ENCODE measurements at places on chromosomes 2 and 18. TPM values are rescaled to one million over a fixed set of nuclear protein-coding genes. Genes with fewer than 3 reads are reported as not detected.

The RUFY4 gene
- total RNA-seq, result 0.31 TPM

The CAPN14 gene
- total RNA-seq, result 0.26 TPM

The CD226 gene
- total RNA-seq, result 2.5 TPM

The EPB41L3 gene
- total RNA-seq, result 64.0 TPM

The MRO gene
- total RNA-seq, result 0.20 TPM

The SLC38A11 gene
- not detected for total RNA-seq

The CD8B gene
- 0.77 TPM for total RNA-seq

The MAPK4 gene
- 2.6 TPM for total RNA-seq

The AGXT gene
- 0.61 TPM for total RNA-seq

The CACNB4 gene
- total RNA-seq, result 10.9 TPM

The REG3A gene
- not detected for total RNA-seq

The SRD5A2 gene
- 2.9 TPM for total RNA-seq

The PLA2R1 gene
- 3.7 TPM for total RNA-seq

The PELI1 gene
- total RNA-seq, result 45.3 TPM

The SPATS2L gene
- total RNA-seq, result 96.8 TPM

The MAIP1 gene
- 12.4 TPM for total RNA-seq

The UGT1A10 gene
- not detected for total RNA-seq

The YWHAQ gene
- total RNA-seq, result 271 TPM

The FOXD4L1 gene
- not detected for total RNA-seq

The TMEM17 gene
- total RNA-seq, result 3.9 TPM

The DHX57 gene
- total RNA-seq, result 33.6 TPM

The LHCGR gene
- total RNA-seq, result 0.26 TPM

The TACR1 gene
- total RNA-seq, result 1.6 TPM

The EPG5 gene
- 64.5 TPM for total RNA-seq

The KIAA2012 gene
- 5.3 TPM for total RNA-seq

The SULT1C4 gene
- 4.3 TPM for total RNA-seq

The ZNF804A gene
- total RNA-seq, result 0.17 TPM

The SIGLEC15 gene
- 0.64 TPM for total RNA-seq

The NGEF gene
- 2.4 TPM for total RNA-seq

The UGT1A4 gene
- 0.21 TPM for total RNA-seq

The REEP1 gene
- 19.7 TPM for total RNA-seq

The CHRNG gene
- not detected for total RNA-seq

The TUBA3E gene
- not detected for total RNA-seq

The IL36RN gene
- not detected for total RNA-seq

The TUBA3D gene
- total RNA-seq, result not detected

The FNDC4 gene
- total RNA-seq, result 6.9 TPM

The C2orf66 gene
- not detected for total RNA-seq

The MC2R gene
- 0.06 TPM for total RNA-seq

The SLC30A3 gene
- total RNA-seq, result 0.77 TPM

The ELOA2 gene
- total RNA-seq, result not detected

The EGR4 gene
- total RNA-seq, result not detected

The TFCP2L1 gene
- total RNA-seq, result 36.1 TPM

The MROH2A gene
- total RNA-seq, result not detected

The GALNT13 gene
- total RNA-seq, result 1.4 TPM

The IL1R2 gene
- total RNA-seq, result 7.3 TPM

The MARCO gene
- 20.3 TPM for total RNA-seq

The PSME4 gene
- 54.6 TPM for total RNA-seq

The SLC40A1 gene
- total RNA-seq, result 94.2 TPM

The GALNT3 gene
- total RNA-seq, result 26.6 TPM

The GULP1 gene
- total RNA-seq, result 86.7 TPM

The NR4A2 gene
- total RNA-seq, result 4.2 TPM

Data from lung (tissue), 17 donors.